Right cardiac atrium (tissue), 5 donors: ENCODE measurements at places on chromosomes 2 and 18. TPM values are rescaled to one million over a fixed set of nuclear protein-coding genes. Genes with fewer than 3 reads are reported as not detected.

The ANKRD30B gene
- not detected for total RNA-seq

The GPR35 gene
- total RNA-seq = 0.83 TPM

The ANKRD62 gene
- not detected for total RNA-seq

The PROC gene
- total RNA-seq = not detected

The TCF23 gene
- 0.11 TPM for total RNA-seq

The IRS1 gene
- total RNA-seq = 14.2 TPM

The NEU2 gene
- total RNA-seq = not detected

The SERPINB13 gene
- not detected for total RNA-seq

The LRATD1 gene
- 10.8 TPM for total RNA-seq

The NMUR1 gene
- 0.88 TPM for total RNA-seq

The UGT1A7 gene
- total RNA-seq = not detected

The NOSTRIN gene
- total RNA-seq = 33.2 TPM

The ST6GAL2 gene
- total RNA-seq = 0.64 TPM

The SMAD2 gene
- 99.9 TPM for total RNA-seq

The BMP10 gene
- total RNA-seq = 6,380 TPM

The ILKAP gene
- total RNA-seq = 24.4 TPM

The MAPK4 gene
- total RNA-seq = 24.9 TPM

The EN1 gene
- not detected for total RNA-seq

The RAD51AP2 gene
- 0.26 TPM for total RNA-seq

The OR6B2 gene
- not detected for total RNA-seq

The MAP3K19 gene
- not detected for total RNA-seq

The MC2R gene
- total RNA-seq = not detected

The ABCA12 gene
- total RNA-seq = not detected

The PRKAG3 gene
- 0.14 TPM for total RNA-seq

The MATN3 gene
- 0.34 TPM for total RNA-seq

The RNF152 gene
- total RNA-seq = 17.9 TPM

The LPIN2 gene
- 18.1 TPM for total RNA-seq

The PLA2R1 gene
- 4.1 TPM for total RNA-seq

The LOXHD1 gene
- total RNA-seq = 0.54 TPM

The TMEM17 gene
- total RNA-seq = 2.9 TPM

The EFR3B gene
- total RNA-seq = 9.7 TPM

The TBR1 gene
- not detected for total RNA-seq

The SAG gene
- total RNA-seq = not detected
